ENCODE measurements at places on chromosomes 4 and X.
A peak's percentile ranks its signal among the peaks of the same experiment; 100 is the strongest.

GRCh38 chr4:39464886-39465501, 6.1 kb downstream of the LIAS start:
- DNase-seq: no peak

DNA sequence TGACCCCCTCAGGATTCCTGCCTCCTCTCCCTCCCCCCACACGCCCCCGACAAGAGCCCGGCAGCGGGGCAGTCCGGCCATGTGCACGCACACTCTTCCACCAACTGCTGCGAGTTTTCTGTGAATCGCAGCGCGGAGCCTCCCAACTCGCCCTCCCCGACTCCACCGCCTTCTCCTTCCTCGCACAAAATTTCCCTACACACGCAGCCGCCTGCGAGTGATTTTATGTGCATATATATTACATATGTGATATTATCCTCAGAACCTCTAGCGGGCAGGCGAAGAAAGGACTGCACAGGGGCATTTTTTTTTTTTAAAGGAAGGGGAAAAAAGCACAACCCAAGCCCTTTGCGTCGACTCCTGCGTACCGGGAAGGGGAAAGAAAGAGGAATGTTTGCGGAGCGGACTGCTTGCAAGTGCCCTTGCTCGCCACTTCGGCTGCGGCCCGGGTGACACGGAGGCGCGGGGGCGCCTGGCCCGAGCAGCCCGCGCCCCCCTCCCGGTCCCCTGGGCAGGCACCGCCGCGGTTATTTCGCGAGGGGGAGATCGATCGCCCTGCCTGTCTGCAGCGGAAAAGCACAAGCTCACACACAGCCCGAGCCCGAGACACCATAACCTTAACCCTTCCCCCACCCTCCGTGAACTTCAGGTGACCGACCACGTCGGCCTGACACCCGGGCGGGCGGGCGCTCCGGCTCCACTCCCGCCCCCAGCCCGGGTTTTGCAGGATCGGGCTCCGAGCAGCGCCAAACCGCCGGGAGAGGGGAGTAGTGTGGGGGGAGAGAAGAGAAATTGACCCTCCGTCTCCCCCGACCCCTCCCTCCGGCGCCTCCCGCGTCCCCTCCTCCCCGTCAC, 2.3 kb downstream of the ZNF827 start:
- DNase-seq: peak; percentile 75

GRCh38 chrX:134647477-134647877, 10.8 kb downstream of the PLAC1 start:
- no peak for DNase-seq

GRCh38 chrX:15319075-15319474, 3.6 kb upstream of the ASB11 start:
- no peak for DNase-seq

- DNase-seq: peak; percentile 57
These were observed 25.3 kb downstream of the HOPX start for GRCh38 chr4:56655627-56656345.

GRCh38 chr4:141352909-141353525, 132.3 kb downstream of the ZNF330 start:
- no peak for DNase-seq

GRCh38 chrX:154369449-154370299, 4.8 kb downstream of the FLNA start:
- DNase-seq: peak; percentile 24

DNA sequence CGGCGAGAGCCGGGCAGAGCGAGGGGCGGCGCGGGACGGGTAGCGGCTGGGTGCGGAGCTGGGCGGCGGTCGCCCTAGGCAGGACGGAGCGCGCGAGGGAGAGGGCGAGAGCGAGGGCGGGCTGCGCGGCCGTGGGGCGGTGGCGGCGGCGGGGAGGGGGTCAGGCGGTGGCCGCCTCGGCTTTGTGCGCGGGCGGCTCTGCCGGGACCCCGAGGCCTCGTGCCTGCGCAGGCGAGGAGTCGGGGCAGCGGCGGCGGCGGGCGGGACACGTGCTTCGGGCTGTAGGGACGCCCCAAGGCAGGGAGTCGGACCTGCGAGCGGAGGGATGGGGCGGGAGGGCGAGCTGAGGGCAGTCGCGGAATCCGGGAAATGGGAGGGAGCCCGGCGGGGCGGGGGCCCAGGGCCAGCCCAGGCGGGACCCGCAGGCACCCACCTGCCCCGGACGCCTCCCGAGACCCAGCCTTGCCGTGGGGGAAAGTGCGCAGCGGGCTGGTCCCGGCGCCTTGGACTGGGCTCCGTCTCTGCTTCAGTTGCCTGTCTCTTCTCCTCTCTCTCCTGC, 465 bp downstream of the BMPR1B start:
- peak; percentile 2 for DNase-seq

DNA sequence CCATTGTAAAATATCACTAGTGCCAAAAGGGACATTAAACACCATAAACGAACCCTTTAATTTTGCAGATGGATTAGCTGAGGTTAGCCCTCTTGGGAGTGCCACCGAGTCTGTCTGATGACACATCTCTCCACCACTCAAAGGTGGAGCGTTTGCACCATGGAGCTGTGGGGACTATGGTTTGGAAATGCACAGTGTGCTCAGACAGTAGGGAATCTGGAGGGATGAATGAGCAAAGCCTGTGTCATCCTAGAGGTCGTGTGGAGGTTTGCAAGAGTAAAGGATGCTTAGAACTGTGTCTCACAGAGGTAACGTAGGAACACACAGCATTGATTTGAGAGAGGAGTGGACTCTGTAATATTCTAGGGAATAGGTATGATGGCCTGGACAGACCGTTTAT, 93.7 kb downstream of the CLNK start:
- no peak for DNase-seq

GRCh38 chr4:46444318-46445000, 54.5 kb upstream of the GABRA2 start:
- no peak for DNase-seq

DNA sequence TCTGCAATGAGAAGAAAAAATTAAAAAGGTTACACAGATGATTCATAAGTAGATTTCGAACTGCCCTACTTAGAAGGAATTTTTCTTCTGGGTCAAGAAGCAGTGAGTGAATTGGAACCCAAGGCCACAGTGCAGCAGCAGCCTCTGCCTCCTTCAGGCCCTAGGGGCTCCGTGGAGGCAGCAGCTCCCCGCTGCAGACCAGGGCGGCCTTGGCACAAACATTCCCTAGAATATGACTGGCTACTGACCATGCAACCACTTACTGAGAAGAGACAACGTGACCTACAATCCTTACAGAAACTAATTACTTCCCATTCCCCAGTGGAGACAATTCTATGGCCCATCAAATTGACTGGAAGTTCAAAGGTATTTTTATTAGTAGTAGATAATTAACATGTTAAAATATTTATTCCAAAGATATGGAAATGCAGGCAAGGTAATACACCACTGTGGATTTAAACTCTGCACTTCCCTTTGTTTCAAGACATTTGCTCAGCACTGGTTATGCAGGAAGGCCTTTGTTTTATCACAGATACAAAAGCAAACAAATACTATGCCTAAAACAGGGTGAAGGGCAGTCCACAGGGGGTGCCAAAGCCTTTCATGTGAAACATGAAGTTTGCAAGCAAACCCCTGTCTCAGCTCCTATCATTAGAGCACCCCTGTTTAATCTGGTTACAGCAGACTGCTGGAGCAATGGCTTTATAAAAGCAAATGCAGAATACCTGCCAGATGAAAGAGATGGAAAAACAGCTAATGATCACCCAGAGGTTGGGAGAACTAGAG, 59.2 kb downstream of the PCDH19 start:
- DNase-seq: no peak

DNA sequence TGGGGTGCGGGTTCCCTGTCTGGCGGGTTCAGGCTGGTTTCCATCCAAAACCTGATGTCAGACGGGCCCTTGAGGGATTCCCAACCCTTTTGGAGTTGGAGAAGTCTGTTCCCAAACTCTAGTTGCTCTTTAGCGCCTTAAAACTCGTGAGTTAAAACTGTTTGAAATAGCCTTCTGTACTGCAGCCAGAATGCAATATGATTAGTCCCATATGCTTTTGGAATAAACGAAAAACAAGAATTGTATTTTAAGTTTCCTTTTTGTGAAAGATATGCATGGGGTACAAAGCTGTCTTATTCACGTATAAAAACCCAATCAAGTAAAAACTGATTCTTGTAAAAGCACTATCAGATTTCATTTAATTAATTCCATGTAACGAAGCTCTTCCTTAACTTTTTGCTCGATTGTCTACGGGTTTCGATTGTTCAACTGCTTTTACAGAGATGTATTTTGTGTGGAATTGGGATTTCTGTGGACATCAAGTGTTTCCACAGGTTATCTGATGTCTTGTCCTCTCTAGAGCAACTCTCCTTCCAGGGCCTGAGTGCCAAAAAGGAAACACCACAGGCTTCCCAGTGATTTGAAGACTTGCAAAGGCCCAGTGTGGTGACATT, 49.5 kb downstream of the CLDN34 start:
- no peak for DNase-seq

Measured in nucleus accumbens (tissue), 56 donors.